ENCODE measurements at places on chromosomes 2 and 18.

GRCh38 chr2:102615620-102616436 lies 3.5 kb upstream of the SLC9A2 start:
- DNase-seq = peak; percentile 11

- no peak for DNase-seq
Observed at GRCh38 chr2:135845257-135845656, 8.3 kb upstream of the LCT start.

- no peak for DNase-seq
Observed at GRCh38 chr2:233676046-233676445, 4.3 kb downstream of the UGT1A9 start.

DNA sequence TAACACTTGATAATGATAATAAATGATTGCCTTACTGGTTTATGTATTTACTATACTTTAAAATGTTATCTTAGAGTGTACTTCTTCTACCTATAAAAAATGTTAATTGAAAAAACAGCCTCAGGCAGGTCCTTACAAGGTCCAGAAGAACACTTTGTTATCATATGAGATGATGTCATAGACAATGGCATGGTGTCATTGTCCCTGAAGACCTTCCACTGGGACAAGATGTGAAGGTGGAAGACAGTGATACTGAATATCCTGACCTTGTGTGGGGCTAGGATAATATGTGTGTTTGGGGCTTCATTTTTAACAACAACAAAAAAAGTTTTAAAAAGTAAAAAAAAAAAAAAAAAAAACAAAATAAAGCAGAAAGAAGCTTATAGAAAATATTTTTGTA lies 342.2 kb upstream of the KYNU start:
- DNase-seq = no peak

DNA sequence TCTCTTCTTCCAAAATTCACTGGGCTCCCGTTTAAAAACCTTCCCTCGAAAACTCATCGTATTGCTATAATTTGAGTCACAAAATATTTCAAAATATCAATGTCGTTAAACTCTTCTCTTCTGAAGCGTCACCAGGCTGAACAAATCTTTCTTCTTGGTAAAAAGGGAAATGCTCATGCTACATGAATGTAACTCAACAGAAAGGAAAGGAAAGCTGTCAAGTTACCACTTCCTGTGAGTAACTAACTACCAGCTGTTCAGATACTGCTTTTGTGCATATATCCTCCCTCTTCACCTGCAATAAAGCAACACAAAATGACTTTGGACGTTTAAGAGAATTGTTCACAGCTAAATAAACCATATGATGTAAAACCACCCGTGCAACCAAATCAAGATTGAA lies 95.4 kb downstream of the DOCK10 start:
- peak; percentile 77 for DNase-seq
